IPS DF 6.9 (cell line): ENCODE measurements at places on chromosomes 16 and 17.

DNA sequence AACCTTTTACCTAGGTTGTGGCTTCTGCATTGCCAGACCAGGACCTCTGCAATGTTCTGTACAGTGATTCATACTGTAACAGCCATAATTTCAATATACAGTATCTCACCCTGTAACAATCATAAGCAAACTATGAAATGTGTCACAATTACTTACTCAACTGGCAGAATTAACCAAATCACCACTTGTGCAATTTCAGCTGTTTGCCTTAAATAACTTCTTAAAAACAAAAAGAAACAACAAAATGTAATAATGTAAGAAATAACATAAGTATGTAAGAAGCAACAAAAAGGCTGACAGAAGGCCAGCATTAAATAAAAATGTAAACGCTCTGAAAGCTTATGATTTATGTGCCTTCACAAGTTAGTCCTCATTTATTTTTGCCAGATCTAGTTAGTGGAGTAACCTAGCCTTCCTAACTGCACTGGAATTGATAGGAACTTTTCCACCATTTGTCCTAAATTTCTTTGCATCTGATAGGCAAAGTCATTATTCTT lies 96.9 kb downstream of the SKAP1 start:
- no peaks in the 10 kb centered on the region for H3K4me1 ChIP-seq
- no peak overlapping the region for H3K4me3 ChIP-seq
- H3K27ac ChIP-seq, result no peak overlapping the region

DNA sequence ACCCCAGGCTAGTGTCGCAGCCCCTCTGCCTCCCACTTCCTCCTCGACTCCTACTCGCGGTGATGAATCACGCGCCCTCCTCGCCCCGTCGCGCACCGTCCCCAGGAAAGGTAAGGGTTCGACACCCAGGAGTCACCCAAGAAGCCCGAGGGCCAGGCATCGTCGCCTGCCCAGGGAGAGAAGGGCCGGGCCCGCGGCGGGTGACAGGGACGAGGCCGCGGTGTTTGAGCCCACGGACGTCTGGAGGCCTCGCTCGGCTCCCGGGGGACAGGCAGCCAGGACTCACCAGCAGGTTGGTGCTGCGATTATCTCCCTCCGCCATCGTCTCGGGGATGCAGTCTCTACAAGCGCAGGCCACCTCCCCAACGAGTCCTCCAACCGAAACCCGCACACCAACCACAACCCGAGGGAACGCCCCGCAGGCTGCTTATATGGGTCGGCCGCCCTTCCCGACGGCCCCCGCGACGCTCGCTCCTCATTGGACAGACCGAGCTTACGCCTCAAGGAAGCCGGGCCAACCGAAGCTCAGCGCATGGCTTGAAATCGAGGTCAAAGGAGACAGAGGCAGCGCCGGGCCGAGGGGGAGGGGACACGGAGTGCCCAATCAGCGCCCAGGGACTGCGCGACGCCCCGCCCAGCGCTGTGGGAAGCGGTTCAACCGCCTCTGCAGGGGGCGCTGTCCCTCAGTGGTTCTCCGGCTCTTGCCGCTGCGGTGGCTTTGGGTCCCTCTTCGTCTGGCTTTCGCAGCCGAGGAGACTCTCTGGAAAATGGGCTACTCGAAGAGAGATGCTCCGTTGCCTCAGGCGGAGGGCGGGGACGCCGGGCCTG lies at the start of gene ARL6IP1:
Gene ARL6IP1, minus strand, starts transcription at position 405 of the 828 bp plus-strand sequence. Its CDS starts 83 bp downstream, at position 322.
- peak within 1 kb of the TSS; percentile 85 for H3K4me3 ChIP-seq
- no peaks in the 10 kb centered on the region; the same call in 1 of the 2 replicates for H3K36me3 ChIP-seq
- no peak within 1 kb of the TSS for H3K27ac ChIP-seq

DNA sequence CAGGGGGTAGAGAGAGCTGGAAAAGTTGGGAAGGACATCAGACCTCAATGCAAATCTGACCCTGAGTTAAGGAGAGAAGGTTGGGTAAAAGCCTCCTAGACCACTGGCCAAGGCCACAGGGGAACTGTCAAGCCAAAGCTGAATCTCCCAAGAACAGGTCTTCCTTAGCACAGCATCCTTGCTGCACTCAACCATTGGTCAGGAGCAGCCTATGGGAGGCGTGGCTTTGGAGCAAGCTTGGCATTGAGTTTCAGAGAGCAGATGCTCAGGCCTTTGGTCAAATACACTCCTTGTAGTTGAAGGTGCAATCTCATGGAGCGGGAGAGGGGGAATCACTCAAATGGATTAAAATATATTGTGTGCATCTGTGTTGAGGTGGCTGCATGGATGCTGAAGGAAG lies 21.8 kb downstream of the SOX9 start:
- no peaks in the 10 kb centered on the region for H3K27me3 ChIP-seq
- H3K27ac ChIP-seq, result no peak overlapping the region
- H3K4me1 ChIP-seq, result peaks cover 3% of the 10 kb centered on the region
- H3K36me3 ChIP-seq, result no peaks in the 10 kb centered on the region
- DNase-seq, result no peak

- H3K27ac ChIP-seq, result no peak overlapping the region
- peaks cover 2% of the 10 kb centered on the region; the same call in 1 of the 2 replicates for H3K4me1 ChIP-seq
- H3K36me3 ChIP-seq, result no peaks in the 10 kb centered on the region
- no peak for DNase-seq
These were observed 60.4 kb downstream of the PGS1 start for GRCh38 chr17:78438694-78439325.

- DNase-seq, result no peak
- no peak overlapping the region for H3K27ac ChIP-seq
- no peaks in the 10 kb centered on the region for H3K4me1 ChIP-seq
- no peaks in the 10 kb centered on the region for H3K27me3 ChIP-seq
- peak overlapping the region; percentile 91 for H3K4me3 ChIP-seq
- H3K36me3 ChIP-seq, result peaks cover 33% of the 10 kb centered on the region
These were observed 752 bp downstream of the EXOSC6 start for GRCh38 chr16:70250748-70251628.

DNA sequence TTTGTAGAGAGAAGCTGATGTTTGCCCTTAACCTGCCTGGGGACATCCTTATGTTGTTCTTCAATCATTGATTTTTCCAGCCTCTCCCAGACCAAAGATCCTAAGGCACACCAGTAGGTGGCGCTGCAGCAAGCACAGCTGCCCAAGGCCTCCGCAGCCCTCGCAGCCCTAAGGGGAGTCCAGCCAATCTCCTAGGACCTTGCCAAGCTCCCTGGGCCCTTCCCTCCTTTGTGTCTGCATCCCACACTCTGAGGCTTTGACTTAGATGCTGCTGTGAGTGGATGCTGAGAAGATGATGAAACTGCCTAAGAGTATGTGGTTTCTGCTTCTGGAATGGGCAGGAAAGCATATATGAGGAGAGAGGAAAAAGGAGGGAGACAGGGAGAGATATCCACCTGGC lies 47.1 kb downstream of the SPACA3 start:
- no peak overlapping the region for H3K4me3 ChIP-seq
- H3K36me3 ChIP-seq, result no peaks in the 10 kb centered on the region
- H3K27ac ChIP-seq, result no peak overlapping the region
- H3K4me1 ChIP-seq, result no peaks in the 10 kb centered on the region

GRCh38 chr16:66660422-66661209 lies 35.9 kb downstream of the CMTM4 start:
- H3K27ac ChIP-seq, result no peak overlapping the region
- no peaks in the 10 kb centered on the region for H3K36me3 ChIP-seq
- no peaks in the 10 kb centered on the region for H3K4me1 ChIP-seq
- no peak for DNase-seq

- H3K4me1 ChIP-seq, result peaks cover 1% of the 10 kb centered on the region; the same call in 1 of the 2 replicates
- H3K27me3 ChIP-seq, result no peaks in the 10 kb centered on the region
- H3K36me3 ChIP-seq, result peaks cover 5% of the 10 kb centered on the region; the same call in 1 of the 2 replicates
- H3K4me3 ChIP-seq, result no peak overlapping the region
- no peak overlapping the region for H3K27ac ChIP-seq
These were observed 3.3 kb downstream of the SLX4 start for GRCh38 chr16:3608069-3608468.

- no peak overlapping the region for H3K4me3 ChIP-seq
- no peak overlapping the region for H3K27ac ChIP-seq
- H3K4me1 ChIP-seq, result no peaks in the 10 kb centered on the region; the same call in 1 of the 2 replicates
- H3K27me3 ChIP-seq, result no peaks in the 10 kb centered on the region
- no peaks in the 10 kb centered on the region for H3K36me3 ChIP-seq
These were observed 44.0 kb upstream of the YPEL2 start for GRCh38 chr17:59287452-59287851.
